ENCODE measurements at places on chromosomes 11 and 22. TPM values are rescaled to one million over a fixed set of nuclear protein-coding genes. Genes with fewer than 3 reads are reported as not detected.
A peak's percentile ranks its signal among the peaks of the same experiment; 100 is the strongest.

OR52N4 gene
- total RNA-seq, result not detected

DNA sequence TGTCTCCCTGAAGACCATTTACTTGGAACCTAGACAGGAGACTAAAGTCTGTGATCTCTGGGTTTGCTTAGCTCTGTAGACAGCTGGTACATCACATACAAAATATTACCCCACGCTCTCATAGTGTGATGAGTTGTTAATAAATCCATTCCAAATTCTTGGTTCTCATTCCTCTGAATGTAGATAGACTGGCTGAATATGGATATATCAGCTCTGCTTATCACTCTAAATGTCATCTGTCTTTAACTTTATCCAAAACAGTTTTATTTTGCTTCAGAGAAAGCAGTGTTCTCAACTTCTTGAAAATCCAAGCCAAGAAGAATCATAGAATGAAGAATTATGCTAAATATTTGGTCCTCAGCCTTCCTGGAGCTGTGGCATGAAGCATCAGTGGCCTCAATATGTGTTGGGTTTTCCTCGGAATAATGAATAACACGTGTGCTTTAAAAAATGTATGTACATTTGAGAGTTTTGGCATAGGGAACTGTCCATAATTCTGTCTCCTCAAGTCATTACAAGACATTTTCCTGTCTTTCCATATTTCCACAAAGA is 10.5 kb upstream of the LDLRAD3 start:
- H3K4me3 ChIP-seq, result no peak overlapping the region
- H3K27me3 ChIP-seq, result no peaks in the 10 kb centered on the region
- no peaks in the 10 kb centered on the region for H3K36me3 ChIP-seq
- no peak overlapping the region for H3K27ac ChIP-seq
- DNase-seq, result no peak

DNA sequence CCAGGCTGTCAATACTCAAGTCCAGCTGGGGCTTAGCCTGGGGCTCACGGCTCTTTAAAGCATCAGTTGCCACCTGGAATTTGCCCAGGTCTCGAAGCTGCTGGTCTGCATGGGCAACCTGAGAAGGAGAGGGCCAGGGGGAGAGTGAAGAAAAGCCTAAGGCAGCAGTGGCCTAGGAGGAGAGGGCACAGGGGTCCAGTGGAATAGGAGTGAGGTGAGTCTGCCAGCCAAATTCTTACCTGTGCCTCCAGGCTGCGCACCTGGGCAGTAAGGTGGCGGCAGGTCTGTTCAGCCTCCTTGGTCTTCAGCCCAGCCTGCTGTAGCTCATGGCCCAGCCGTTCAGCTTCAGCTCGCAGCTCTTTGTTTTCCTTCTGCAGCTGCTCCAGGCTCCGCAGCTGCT is 10.0 kb downstream of the IL18BP start:
- H3K36me3 ChIP-seq, result peaks cover 79% of the 10 kb centered on the region
- no peaks in the 10 kb centered on the region for H3K4me1 ChIP-seq
- no peaks in the 10 kb centered on the region for H3K27me3 ChIP-seq
- no peak for DNase-seq
- no peak overlapping the region for H3K4me3 ChIP-seq

SOX6 gene
- total RNA-seq, result 18.5 TPM

DNA sequence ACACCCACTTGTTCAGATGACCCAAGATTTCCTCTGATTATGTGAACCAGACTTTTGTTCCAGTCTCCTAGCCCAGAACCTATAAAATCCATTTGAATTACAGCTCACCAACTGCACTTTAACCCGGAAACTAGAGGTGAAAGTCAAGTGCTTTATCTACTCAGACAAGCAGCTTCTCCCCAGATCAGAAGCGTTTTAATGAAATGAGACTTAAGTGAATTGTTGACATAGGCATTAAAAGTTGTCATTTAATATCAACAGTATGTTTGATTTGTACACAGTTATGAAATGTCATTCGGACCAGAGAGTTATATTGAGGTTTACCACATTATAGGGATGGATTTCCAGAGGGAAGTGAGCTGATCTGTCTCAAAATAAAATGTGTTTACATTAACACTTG is 52.0 kb downstream of the CADM1 start:
- H3K27me3 ChIP-seq, result no peaks in the 10 kb centered on the region
- H3K4me1 ChIP-seq, result no peaks in the 10 kb centered on the region
- no peak overlapping the region for H3K27ac ChIP-seq
- no peaks in the 10 kb centered on the region for H3K36me3 ChIP-seq

DNA sequence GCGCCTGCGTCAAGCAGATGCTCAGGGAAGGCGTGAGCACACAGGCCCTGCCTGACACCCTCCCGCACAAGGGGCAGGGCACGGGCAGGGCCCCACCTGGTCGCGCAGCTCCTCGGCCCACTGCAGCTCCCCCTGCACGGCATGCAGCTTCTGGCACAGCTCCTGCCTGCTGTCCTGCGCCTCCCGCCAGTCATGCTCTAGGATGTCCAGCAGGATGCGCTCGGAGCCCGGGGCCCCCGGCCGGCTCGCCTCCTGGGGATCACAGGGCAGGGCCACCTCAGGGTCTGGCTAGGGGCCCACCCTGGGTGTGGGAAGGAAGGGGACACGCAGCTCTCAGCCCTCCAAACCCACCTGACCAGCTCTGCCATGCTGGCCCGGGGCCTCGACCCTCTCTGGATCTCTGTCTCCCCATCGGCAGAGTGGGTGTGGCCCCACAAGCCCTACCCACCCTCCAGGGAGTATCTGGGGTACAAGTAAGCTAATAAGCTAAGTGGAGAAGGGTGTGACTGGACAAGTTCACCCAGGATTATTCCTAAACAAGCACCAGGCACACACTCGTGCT is 10.7 kb downstream of the CARD10 start:
- H3K27ac ChIP-seq, result no peak overlapping the region
- no peaks in the 10 kb centered on the region for H3K27me3 ChIP-seq
- no peak for DNase-seq
- H3K4me3 ChIP-seq, result no peak overlapping the region
- H3K36me3 ChIP-seq, result peaks cover 72% of the 10 kb centered on the region

RFPL3 gene
- not detected for total RNA-seq

- H3K27ac ChIP-seq, result no peak overlapping the region
- H3K4me1 ChIP-seq, result no peaks in the 10 kb centered on the region
- no peaks in the 10 kb centered on the region for H3K36me3 ChIP-seq
- no peaks in the 10 kb centered on the region for H3K27me3 ChIP-seq
Observed at GRCh38 chr11:121257289-121257688, 35.3 kb upstream of the SC5D start.

DNA sequence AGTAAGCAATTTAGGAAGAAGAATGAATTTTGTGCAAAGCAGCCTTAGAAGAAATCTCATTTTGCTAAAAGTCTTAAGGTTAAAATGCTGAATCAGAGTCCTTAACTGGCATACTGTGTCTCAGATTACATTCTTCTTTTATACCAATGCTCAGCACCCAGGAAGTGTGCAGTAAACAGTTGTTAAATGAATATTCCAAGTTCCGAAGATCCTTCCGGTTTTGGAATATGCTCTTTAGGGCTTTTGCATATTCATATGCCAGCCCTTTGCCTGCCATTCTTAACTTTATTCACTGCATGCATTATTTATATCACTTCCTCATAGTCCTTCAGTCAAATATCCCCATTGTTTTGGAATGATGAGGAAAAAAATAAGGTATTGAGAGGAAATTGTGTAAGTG is 242.0 kb downstream of the DDX10 start:
- no peaks in the 10 kb centered on the region for H3K27me3 ChIP-seq
- H3K4me1 ChIP-seq, result peaks cover 24% of the 10 kb centered on the region
- no peak overlapping the region for H3K4me3 ChIP-seq
- peak overlapping the region; percentile 44 for H3K27ac ChIP-seq

- peak; percentile 31 for DNase-seq
- H3K27me3 ChIP-seq, result peaks cover 91% of the 10 kb centered on the region
- no peaks in the 10 kb centered on the region for H3K36me3 ChIP-seq
- no peak overlapping the region for H3K4me3 ChIP-seq
- H3K27ac ChIP-seq, result no peak overlapping the region
Observed at GRCh38 chr11:61551634-61552033, 29.2 kb downstream of the SYT7 start.

- no peaks in the 10 kb centered on the region for H3K4me1 ChIP-seq
- H3K27me3 ChIP-seq, result no peaks in the 10 kb centered on the region
- no peak overlapping the region for H3K27ac ChIP-seq
- no peak for DNase-seq
- no peaks in the 10 kb centered on the region for H3K36me3 ChIP-seq
Observed at GRCh38 chr22:22913989-22914388, 26.4 kb downstream of the IGLL5 start.

DNA sequence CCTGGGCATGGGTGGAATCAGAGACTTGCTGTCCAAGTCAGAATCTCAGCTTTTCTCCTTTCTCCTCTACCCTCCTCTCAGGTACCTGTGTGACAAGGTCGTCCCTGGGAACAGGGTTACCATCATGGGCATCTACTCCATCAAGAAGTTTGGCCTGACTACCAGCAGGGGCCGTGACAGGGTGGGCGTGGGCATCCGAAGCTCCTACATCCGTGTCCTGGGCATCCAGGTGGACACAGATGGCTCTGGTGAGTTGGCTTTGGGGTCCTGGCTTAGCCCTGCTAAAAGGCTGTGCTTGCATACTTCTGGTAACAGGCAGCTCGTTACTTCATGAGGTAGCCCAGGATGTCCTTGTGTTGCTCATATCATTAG is 10.7 kb downstream of the MCM5 start:
- no peaks in the 10 kb centered on the region for H3K4me1 ChIP-seq
- peaks cover 95% of the 10 kb centered on the region for H3K36me3 ChIP-seq
- no peak overlapping the region for H3K27ac ChIP-seq
- H3K4me3 ChIP-seq, result no peak overlapping the region
- no peak for DNase-seq

- DNase-seq, result no peak
- no peak overlapping the region for H3K4me3 ChIP-seq
- H3K36me3 ChIP-seq, result no peaks in the 10 kb centered on the region
- peaks cover 7% of the 10 kb centered on the region for H3K4me1 ChIP-seq
- no peak overlapping the region for H3K27ac ChIP-seq
Observed at GRCh38 chr11:7668464-7668863, 4.8 kb downstream of the CYB5R2 start.

UPK3A gene
- total RNA-seq, result not detected

MS4A14 gene
- total RNA-seq, result not detected

DNA sequence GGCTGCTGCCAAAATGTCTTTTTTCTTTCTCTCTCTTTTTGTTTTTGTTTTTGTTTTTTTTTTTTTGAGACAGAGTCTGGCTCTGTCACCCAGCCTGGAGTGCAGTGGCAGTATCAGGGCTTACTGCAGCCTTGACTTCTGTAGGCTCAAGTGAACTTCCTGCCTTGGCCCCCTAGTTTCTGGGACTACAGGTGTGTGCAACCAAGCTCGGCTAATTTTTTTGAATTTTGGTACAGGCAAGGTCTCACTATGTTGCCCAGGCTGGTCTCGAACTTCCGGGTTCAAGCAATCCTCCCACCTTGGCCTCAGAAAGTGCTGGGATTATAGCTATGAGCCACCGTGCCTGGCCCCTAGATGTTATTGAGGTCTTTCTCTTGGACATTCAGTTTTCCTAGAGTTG is 2.2 kb upstream of the DDX10 start:
- no peak overlapping the region for H3K4me3 ChIP-seq
- H3K27me3 ChIP-seq, result no peaks in the 10 kb centered on the region
- no peak for DNase-seq
- H3K4me1 ChIP-seq, result peaks cover 8% of the 10 kb centered on the region
- H3K36me3 ChIP-seq, result no peaks in the 10 kb centered on the region
- no peak overlapping the region for H3K27ac ChIP-seq

GRCh38 chr11:83773950-83774880 is 488.0 kb upstream of the CCDC90B start:
- H3K27ac ChIP-seq, result no peak overlapping the region
- H3K4me3 ChIP-seq, result no peak overlapping the region

DNA sequence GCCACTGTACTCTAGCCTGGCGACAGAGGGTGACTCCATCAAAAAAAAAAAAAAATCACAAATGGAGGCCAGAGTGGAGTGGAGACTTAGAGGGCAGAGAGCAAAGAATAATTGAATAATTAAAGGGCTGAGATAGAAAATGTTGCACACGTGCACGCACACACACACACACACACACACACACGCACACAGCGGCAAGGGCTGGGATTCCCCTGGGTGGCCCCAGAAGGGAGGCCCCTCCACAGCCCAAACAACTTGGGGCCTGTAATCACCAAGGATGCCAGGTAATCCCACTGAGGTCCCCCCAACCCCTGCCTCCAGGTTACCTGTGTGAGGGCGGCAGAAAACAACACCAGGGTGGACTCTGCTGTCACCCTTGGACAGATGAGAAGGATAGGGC is 12.0 kb upstream of the DGKZ start:
- no peaks in the 10 kb centered on the region for H3K36me3 ChIP-seq
- no peak overlapping the region for H3K27ac ChIP-seq
- DNase-seq, result no peak
- peaks cover 33% of the 10 kb centered on the region for H3K27me3 ChIP-seq
- H3K4me1 ChIP-seq, result peaks cover 15% of the 10 kb centered on the region

KCNK4 gene
- total RNA-seq, result 0.31 TPM

GRCh38 chr11:31995525-31996094 is 95.3 kb upstream of the RCN1 start:
- no peaks in the 10 kb centered on the region for H3K4me1 ChIP-seq
- DNase-seq, result no peak
- no peak overlapping the region for H3K4me3 ChIP-seq
- H3K27ac ChIP-seq, result no peak overlapping the region
- no peaks in the 10 kb centered on the region for H3K36me3 ChIP-seq

DNA sequence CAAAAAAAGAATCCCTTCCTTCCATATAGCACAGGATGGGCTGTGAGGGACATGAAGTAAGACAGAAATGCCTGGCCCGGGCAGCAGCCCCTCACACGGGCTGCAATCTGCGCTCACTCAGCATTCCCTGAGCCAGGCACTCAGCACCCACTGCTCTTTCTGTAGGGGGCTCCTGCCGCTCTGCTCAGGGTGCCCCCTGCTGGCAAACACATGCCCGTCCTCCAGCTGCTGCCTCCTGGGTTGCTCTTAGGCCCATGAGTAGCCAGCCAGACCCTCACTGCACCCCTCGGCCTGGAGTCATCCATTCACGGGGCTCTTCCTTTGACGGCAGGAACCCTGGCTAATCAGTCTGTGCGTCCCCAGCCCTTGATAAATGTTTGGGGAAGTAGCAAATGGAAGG is 6.9 kb downstream of the MCAT start:
- no peak for DNase-seq
- H3K4me1 ChIP-seq, result no peaks in the 10 kb centered on the region
- no peaks in the 10 kb centered on the region for H3K27me3 ChIP-seq
- peaks cover 65% of the 10 kb centered on the region for H3K36me3 ChIP-seq

GRCh38 chr22:46366801-46367706 is 31.5 kb downstream of the TRMU start:
- peak; percentile 24 for DNase-seq
- H3K27ac ChIP-seq, result no peak overlapping the region
- H3K36me3 ChIP-seq, result no peaks in the 10 kb centered on the region
- H3K27me3 ChIP-seq, result no peaks in the 10 kb centered on the region

GRIA4 gene
- total RNA-seq, result not detected

OR4A16 gene
- total RNA-seq, result not detected

GRCh38 chr22:50530877-50531545 is 1.2 kb upstream of the TYMP start:
- peak; percentile 36 for DNase-seq
- peak overlapping the region; percentile 41 for H3K4me3 ChIP-seq
- H3K4me1 ChIP-seq, result peaks cover 42% of the 10 kb centered on the region
- H3K27me3 ChIP-seq, result peaks cover 30% of the 10 kb centered on the region
- no peak overlapping the region for H3K27ac ChIP-seq

Data from SJSA1 (cell line).